ENCODE measurements at places on chromosomes 12 and 14.
A peak's percentile ranks its signal among the peaks of the same experiment; 100 is the strongest.

GRCh38 chr12:15689751-15690191 is 99.4 kb downstream of the EPS8 start:
- no peak for DNase-seq

GRCh38 chr12:25775968-25776367 is 182.5 kb upstream of the RASSF8 start:
- DNase-seq = no peak

- no peak for DNase-seq
These were observed 280.9 kb downstream of the LRIG3 start for GRCh38 chr12:58639318-58639934.

DNA sequence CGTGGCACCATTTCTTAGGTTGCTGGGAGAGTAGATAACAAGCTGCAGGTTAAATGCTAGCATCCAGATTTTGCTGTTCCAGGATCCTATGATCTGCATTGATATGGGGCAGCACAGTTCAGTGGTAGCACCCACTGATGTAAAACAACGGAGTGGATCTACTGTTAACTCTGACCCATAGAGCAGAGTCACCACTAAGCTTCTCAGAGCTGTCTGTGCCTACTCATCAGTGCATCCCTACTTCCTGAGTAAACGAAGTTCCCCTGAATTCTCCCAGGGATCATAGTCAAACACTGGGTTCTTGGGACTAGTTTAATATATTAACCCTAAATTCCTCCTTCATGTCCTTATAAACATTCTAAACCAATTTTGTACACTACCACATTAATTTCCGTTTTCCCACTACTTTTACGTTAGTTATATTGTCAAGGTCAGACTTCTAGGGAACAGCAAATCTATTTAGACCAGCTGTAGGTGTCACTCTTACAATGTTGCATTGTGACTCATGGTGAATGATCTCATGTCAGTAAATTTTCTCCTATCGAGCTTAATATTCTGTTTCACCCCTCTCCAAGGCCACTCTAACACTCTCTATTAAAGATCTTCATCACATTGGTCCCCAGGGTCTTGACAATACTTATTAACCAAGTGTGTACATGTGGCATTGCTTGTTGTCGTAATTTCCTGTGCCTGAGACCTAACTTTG is 10.3 kb downstream of the RERGL start:
- DNase-seq = no peak

- no peak for DNase-seq
These were observed 50.7 kb downstream of the ZC3H14 start for GRCh38 chr14:88613552-88614010.

DNA sequence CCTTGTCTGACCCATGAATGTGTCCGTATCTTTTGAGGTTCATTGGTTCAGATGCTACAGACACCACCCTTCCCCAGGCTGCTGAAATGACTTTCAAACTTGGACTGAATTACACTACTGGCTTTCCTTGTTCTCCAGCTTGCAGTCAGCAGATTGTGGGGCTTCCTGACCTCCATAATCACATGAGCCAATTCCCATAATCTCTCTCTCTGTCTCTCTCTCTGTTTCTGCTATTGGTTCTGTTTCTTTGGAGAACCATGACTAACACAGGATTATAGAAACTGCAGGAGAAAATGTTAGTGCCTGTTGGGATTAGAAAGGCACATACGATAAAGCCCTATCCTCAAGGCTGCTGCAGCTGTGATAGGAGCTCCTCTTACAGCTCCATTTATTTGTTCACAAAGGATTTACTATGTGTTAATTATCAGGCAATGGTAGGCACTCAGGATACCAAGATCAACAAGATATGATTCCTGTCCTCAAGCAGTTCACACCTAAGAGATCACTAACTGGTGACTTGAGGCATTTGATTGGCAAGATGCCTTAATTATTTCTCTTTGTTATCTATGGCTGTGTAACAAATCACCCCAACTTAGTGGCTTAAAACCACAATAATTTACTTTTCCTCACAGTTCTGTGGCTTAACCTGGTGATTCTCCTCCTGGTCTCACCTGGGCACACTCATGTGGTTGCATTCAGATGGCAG is 10.2 kb upstream of the NYNRIN start:
- no peak for DNase-seq

- DNase-seq = no peak
These were observed 703 bp downstream of the TMED10 start for GRCh38 chr14:75175677-75176141.

- no peak for DNase-seq
These were observed 279.4 kb downstream of the FOXN3 start for GRCh38 chr14:89137526-89138163.

GRCh38 chr12:115267891-115268290 is 583.9 kb upstream of the TBX3 start:
- no peak for DNase-seq

DNA sequence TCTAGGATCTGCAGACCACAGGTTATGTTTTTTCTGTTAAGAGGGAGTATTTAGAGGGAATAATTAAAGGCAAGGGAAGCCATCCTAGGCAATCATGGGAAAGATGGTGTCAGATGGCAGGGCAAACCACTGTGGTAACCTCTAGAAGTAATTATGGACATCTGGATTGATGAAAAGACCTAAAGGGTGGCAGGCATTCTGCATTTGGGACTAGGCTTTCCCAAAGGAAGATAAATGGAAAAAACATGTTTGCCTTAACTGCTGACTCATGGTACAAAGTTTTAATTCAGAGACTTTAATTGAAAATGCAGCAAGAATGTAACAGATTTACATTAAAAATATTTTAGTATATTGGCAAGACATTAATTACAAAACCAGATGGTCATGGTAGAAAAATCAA is 88.1 kb downstream of the TMEM30B start:
- peak; percentile 29 for DNase-seq

DNA sequence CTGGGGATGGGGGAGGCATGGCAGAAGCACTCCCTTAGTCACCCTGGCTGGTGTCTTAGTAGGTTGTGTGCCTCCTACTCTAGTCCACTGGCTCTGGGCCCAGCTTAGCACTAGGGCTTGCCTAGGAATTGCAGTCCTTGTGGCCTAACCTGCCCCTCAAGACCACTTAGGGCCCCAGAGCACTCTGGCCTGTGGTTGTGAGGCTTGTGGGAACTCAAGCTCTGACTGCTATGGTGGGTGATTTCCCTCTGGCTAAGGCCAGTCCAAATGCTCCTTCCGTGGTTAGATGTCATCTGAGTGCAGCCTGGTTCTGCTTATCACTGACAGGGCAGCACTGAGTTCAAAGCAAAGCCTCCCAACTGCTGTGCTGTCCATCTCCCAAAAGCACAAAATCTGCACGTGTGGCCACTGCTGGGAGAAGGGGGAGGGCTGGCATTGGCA is 20.2 kb downstream of the FGD4 start:
- DNase-seq = no peak

DNA sequence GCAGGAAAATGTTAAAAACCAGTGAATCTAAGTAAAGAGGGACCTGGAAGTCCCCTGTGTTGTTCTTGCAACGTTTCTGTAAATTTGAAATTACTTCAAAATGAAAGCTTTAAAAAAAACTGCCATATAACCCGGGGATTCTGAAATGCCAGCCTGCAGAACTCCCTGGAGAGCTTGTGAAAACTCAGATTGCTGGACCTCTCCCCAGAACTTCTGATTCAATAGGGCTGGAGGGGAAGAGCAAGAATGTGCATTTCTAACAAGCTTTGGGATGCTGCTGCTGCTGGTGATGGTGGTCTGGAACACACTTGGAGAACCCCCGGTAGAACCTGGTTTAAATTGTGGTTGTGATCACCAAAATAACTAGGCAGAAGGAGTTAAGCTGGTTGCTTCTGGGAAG is 300.0 kb upstream of the NOS1 start:
- DNase-seq = no peak

DNA sequence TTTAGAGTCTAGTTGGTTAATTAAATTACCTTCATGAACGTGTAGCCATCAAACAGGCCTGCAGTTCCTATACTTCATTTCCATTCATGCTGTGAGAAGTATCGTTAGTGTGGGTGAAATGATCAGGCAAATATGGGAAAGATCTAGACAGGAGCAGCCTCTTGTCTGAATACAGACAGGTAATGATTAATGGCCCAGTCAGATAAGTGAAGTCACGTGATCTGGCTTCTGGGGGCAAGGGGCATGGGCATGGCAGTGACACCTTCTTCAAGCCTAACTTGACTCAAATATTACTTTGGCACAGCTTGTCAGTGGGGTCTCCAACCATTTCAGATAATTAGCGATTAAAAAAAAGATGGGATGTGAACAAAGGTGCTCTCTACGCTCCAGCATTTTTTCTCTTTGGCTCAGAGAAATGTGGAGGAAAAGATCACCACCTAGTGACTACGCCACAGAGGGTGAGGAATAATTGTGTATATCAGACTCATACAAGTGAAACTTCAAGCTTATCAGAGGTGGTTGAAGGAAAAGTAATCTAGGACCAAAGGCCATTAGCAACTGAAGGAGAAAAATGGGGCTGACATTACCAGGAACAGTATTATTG is 17.8 kb downstream of the GUCY2C start:
- DNase-seq = no peak

DNA sequence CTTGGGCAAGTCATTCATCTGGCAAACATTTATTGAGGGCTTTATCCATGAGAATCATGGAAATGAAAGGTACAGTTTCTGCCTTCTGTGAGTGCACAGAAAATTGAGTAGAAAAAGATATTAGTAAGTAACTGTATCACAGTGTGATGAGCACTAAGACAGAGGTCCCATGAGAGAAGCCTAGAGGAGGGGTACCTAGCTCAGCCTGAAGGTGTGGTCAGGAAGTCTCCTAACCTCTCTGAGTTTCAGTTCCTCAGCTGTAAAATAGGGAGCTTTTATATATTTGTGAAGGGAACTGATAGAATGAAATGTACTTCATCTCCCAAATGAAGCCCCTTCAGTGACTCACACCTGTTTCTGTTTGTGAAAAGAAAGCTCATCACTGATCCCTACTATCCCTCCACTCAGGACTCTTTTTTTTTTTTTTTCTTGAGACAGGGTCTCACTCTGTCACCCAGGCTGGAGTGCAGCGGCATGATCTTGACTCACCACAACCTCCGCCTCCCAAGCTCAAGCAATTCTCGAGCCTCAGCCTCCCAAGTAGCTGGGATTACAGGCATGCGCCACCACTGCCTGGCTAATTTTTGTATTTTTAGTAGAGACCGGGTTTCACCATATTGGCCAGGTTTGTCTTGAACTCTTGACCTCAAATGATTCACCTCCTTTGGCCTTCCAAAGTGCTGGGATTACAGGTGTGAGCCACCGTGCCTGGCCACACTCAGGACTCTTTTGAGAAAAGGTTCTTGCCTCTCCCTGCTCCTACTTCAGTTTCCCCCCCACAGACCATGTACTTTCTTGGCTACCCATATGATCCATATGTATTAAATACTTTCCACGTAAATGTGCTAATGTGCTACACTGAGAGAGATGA is 93.7 kb upstream of the FUT8 start:
- no peak for DNase-seq

DNA sequence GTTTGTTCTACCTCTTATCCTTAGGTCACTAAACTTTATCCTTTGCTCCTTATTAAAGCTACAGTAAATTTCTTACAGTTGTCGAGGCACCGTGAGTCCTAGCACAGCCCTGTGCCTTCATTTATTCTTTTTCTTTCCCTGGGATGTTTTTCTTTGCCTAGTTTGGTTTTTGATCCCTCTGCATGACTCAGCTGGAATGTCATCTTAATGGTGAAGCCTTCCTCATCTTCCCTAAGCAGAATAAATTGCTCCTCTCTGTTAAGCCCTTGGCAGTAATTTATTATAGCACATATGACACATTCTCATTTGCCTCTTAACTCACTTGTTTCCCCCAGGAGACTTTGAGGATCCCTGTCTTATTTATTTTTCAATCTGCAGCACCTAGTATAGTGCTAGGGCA is 16.6 kb downstream of the ACTR10 start:
- no peak for DNase-seq

GRCh38 chr14:80628547-80628946 is 313.0 kb downstream of the CEP128 start:
- DNase-seq = no peak

- DNase-seq = no peak
These were observed 2.5 kb upstream of the CHPT1 start for GRCh38 chr12:101694986-101695385.

DNA sequence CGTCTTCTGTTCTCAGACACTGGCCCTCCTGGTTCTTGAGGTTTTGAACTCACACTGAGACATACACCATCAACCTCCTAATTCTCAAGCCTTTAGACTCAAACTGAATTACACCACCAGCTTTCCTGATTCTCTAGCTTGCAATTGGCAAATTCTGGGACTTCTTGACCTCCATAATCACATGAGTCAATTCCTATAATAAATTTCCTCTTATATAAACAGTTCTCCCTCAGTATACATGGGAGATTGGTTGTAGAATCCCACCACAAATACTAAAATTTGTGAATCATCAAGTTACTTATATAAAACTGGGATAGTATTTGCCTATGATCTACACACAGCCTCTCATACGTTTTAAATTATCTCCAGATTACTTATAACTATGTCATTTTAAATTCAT is 162.2 kb downstream of the DIO2 start:
- no peak for DNase-seq

- DNase-seq = no peak
These were observed 5.3 kb downstream of the FGF6 start for GRCh38 chr12:4440187-4440941.

GRCh38 chr14:78010688-78011087 is 159.5 kb upstream of the NRXN3 start:
- no peak for DNase-seq

DNA sequence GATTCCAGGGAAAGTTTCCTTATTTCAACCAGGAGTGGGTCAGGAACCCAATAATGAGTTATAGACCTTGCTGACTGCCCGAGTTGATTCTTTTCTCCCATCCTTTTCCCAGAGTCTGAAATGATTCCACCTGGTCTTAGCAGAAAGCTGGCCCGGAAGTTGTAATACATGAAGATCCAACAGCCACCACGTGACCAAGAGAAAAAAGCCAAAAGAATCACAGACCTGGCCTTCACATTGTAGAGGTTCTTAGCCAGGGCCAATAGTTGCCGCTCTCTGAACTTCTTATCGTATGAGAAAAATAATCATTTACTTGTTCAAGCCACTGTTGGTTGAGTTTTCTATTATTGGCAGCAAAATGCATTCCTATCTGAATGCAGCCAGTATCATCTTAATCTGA is 161.2 kb upstream of the HMGA2 start:
- DNase-seq = no peak

GRCh38 chr12:48160046-48160445 is 2.7 kb upstream of the ASB8 start:
- no peak for DNase-seq

- DNase-seq = no peak
These were observed 40.3 kb downstream of the BRAP start for GRCh38 chr12:111645433-111645832.

DNA sequence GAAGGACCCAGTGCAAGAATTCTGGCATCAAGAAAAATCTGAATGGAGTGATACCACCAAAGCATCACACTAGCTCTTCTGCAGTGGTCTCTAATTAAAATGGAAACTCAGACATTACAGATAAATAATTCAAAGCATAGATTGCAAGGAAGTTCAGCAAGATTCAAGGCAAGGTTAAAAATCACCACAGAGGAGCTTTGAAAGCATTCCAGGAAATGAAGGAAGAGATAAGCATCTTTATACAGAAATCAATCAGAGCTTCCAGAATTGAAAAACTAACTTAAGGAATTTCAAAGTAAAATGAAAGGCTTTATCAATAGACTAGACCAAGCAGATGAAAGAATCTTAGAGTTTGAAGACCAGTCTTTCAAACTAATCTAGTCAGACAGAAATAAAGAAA is 20.4 kb upstream of the GLIPR1 start:
- DNase-seq = no peak

- DNase-seq = no peak
These were observed 931.2 kb downstream of the NRXN3 start for GRCh38 chr14:79101388-79101787.

- no peak for DNase-seq
These were observed 116.6 kb downstream of the SLC35F4 start for GRCh38 chr14:57749267-57749666.
